ENCODE measurements at places on chromosomes 2 and 18.

- DNase-seq = peak; percentile 81
Observed at GRCh38 chr2:6827566-6828298, 38.0 kb downstream of the CMPK2 start.

DNA sequence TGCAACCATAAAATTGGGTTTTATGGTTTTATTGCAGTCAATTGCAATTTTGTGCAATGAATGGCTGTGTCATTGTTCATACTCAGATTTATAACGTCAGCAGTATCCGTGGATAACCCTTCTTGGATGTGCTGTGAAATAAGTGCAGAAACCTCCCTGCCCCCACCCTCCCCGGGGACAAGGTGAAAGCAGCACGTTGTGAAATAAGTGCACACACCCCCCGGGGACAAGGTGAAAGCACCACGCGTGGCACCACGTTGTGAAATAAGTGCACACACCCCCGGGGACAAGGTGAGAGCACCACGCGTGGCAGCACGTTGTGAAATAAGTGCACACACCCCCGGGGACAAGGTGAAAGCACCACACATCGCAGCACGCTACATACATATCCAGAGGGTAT, 93.6 kb upstream of the NFATC1 start:
- DNase-seq = no peak

- DNase-seq = peak; percentile 42
Observed at GRCh38 chr2:48532824-48533223, 2.9 kb downstream of the STON1 start.

- DNase-seq = peak; percentile 28
Observed at GRCh38 chr2:58131191-58132011, 84.8 kb downstream of the VRK2 start.

GRCh38 chr2:164934401-164935117, 20.8 kb downstream of the SLC38A11 start:
- no peak for DNase-seq

GRCh38 chr2:126657636-126658318, 1.8 kb downstream of the GYPC start:
- DNase-seq = peak; percentile 100

DNA sequence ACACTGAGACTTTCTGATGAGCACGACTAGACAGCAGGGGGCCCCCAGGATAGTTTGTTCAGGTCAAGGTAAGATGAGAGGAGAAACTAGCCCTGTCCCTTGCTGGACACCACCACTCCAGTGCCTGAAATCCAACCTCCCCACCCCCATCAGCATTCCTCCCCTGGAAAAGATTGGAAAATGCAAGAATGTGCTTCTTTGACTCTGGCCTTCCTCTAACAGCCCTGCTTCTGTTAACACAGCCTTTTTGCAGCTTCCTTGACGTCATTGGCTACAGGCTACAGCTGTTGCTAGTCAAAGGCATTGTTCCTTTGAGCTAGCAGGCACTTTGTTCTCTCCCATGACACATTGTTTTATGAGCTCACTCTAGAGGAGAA, 20.1 kb upstream of the LTBP1 start:
- DNase-seq = peak; percentile 70

- peak; percentile 6 for DNase-seq
Observed at GRCh38 chr2:239193925-239194677, 206.7 kb downstream of the HDAC4 start.

GRCh38 chr2:10449838-10450691, 1.9 kb upstream of the ODC1 start:
- DNase-seq = no peak

DNA sequence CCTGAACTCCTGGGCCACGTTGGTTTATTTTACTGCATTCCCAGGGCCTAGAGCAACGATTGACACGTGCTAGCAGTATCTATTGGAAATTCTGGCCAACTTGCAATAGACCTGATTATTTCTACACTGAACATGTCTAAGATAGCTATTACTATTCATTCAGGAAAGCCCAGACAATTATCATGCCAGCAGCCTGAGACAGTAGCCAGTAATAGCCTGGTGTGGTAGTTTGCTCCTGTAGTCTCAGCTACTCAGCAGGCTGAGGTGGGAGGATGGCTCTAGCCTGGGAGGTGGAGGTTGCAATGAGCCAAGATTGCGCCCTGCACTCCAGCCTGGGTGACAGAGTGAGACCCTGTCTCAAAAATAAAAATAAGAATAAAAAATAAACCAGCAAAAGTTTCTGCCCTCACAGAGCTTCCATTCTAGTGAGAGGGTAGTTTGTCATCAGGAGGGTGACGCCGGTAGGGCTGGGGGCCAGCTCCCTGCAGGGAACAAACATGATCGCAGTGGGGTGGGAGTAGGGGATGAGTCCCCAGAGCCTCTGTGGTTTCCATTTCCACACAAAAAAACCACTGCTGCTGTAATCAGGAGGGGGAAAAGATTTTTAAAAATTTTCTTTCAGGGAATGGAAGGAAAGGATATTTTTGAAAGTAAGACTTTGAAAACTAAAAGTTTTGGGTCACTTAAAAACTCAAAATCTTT, 4.3 kb downstream of the CASP8 start:
- no peak for DNase-seq

GRCh38 chr2:208153156-208153555, 7.2 kb upstream of the CRYGB start:
- DNase-seq = peak; percentile 9

GRCh38 chr18:10893196-10893595, 256.2 kb downstream of the PIEZO2 start:
- no peak for DNase-seq

DNA sequence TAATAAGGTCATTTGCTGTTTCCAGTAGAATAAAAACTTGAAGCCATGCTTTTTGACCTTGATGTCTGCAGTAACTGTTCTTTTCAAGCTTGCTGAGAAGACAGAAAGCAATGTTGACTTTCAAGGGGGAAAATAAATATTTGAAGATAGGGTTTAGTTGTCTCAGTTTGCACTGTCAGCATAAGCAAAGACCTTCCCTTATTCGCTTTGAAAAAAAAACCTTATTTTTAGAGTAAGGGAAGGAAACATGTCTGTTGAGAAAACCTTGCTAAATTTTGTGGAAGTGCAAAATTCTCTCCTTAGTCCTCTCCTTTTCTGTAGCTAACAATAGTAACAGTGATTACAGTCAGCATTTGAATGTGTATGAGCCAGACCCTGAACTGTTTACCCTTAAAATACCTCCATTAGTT, 43.1 kb downstream of the MAP4K4 start:
- DNase-seq = no peak

- peak; percentile 50 for DNase-seq
Observed at GRCh38 chr2:120693121-120693520, 42.5 kb upstream of the GLI2 start.

DNA sequence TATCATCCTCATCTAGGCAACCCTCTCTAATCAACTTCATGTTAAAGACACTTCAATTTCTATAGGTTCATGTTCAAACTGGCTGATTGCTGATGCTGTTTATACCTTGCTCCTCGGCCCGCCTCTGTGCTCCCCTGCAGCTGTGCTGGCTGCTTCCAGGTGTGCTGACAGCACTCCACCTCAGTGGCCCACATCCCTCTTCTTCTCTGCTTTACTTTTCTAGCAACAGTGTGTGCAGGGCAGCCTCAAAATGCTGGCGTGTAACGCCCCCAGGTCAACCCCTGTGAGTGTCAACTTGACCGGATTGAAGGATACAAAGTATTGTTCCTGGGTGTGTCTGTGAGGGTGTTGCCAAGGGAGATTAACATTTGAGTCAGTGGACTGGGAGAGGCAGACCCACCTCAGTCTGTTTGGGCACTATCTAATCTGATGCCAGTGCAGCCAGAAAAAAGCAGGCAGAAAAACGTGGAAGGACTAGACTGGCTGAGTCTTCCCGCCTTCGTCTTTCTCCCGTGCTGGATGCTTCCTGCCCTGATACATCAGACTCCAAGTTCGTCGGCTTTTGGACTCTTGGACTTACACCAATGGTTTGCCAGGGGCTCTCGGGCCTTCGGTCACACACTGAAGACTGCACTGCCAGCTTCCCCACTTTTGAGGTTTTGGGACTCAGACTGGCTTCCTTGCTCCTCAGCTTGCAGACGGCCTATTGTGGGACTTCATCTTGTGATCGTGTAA, 94.7 kb downstream of the COL6A3 start:
- peak; percentile 50 for DNase-seq

DNA sequence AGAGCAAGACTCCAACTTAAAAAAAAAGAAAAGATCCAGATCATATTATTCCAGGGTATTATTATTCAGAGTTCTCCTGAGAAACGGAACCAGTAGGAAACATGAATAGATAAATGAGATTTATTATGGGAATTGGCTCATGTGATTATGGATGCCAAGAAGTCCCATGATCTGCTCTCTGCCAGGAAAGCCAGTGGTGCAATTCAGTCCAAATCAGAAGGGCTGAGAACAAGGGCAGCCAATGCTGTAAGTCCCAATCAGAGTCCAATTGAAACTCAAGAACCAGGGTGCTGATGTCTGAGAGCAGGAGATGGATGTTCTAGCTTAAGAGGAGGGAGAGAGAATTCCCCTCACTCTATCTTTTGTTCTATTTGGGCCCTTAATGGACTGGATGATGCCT, 7.8 kb downstream of the SCYGR2 start:
- DNase-seq = no peak

- DNase-seq = peak; percentile 24
Observed at GRCh38 chr2:232667989-232668583, 29.0 kb upstream of the GIGYF2 start.

DNA sequence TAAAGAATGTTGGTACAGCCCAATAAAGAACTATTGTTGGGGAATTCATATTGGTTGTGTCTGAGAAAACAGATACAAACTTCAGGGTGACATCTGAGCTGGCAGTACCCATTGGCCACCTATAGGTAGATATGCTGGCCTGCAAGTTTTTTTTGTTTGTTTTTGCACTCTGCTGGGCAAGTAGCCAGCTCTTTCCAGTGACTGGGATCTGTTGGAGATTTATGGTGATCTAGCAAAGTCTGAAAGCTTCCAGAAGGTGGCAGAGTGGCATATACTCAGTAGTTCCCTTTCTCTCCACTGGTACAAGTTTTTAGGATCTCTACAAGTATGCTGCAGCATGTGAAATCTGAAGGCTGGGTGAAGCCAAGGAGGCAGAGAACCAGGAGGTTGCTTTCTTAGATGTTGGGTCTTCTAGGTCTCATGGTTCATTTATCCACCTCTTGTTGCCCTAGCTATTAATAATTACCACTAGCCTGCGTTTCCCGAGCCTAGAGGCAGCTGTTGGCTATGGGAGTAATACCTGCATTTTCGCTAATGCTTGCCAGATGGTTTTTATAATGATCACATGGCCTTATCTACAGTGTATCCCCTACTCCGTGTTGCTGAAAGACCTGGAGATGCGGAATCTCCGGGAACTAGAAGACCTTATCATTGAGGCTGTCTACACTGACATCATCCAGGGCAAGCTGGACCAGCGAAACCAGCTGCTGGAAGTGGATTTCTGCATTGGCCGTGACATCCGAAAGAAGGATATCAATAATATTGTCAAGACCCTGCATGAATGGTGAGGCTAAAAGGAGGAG, 9.5 kb downstream of the COPS7B start:
- peak; percentile 86 for DNase-seq

DNA sequence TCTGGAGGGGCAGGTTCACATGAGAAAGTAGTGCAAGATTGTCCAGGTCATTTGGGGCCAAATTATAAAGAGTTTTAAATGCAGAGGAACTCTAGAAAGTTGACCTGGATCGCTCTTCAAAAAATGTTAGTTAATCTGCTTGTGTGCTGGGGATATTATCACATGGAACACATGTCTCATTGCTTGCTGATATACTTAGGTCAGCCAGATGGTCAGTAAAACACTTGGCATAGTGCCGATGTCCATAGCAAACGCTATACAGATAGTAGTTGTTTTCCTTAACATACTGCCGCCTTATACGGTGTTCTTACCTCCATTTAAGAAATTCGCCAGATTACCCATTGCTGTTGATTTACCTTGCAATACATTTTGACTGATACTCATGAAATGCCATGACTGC, 103.4 kb upstream of the CWC22 start:
- DNase-seq = no peak

- DNase-seq = no peak
Observed at GRCh38 chr2:172894689-172895387, 159.2 kb downstream of the RAPGEF4 start.

DNA sequence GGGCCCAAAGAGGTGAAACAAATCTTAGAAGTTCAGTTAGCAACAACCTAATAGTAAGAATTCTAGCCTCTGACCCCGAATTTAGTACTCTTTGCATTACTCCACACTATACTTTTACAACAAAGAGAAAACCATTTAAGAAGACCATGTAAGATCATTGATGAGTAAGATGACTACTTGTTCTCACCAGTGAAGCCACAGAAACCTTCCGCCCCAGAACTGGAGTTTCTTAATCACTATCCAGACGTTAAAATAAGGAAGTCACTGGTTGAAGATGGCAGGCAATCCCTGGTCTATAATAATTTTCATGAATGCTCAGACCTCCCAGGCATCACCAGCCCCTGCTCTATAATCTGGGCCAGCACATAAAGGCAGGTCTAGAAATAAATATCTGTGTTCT, 95.0 kb downstream of the TMEM163 start:
- no peak for DNase-seq

DNA sequence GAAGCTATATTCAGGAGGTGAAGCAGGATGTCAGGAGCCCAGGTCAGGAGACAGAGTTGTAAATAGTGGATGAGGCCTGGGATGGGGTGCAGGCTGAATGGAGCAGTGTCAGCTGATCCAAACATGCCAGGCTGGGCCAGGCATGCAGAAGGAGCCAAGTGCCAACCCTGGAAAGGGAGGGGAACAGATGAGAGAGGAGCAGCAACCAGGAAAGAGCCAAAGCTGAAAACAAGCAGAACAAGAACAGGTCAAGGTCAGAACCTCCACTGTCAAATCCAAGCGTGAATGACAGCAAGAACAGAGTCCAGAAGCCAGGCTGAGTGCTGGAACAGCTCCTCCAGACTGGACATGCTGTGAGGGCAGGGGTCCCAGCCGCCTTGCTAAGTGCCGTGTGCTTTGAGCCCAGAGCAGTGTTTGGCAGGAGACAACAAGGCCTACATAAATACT, 49.2 kb upstream of the PPP1CB start:
- no peak for DNase-seq

GRCh38 chr18:38305961-38306360, 740.4 kb upstream of the CELF4 start:
- DNase-seq = no peak

DNA sequence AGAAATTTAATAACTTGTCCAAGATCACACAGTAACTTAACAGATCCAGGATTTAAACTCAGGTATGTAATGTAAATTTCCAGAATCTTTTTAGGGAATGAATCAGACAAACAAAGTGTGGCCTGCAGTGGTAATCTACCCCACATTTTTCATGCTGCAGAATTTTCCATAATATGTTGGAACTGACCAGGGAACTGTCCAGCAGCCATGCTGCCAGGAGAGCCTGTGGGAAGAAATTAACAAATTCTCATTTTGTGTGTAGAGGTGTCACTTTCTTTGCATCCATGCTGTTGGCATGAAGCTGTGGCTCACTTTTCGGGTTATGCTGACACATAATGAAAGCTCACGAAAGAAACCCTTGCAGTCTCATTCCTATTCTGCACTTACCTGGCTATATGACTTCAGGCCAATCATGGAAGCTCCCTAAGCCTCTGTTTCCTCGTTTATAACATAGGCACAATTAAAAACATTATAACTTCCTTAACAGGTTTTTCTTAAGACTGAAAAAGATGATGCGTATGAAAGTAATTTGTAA, 54.7 kb downstream of the CDKL4 start:
- no peak for DNase-seq

- no peak for DNase-seq
Observed at GRCh38 chr2:68245066-68245465, 7.3 kb downstream of the PPP3R1 start.

GRCh38 chr2:31363956-31364750, 50.4 kb downstream of the XDH start:
- no peak for DNase-seq

Measured in EH (cell line).